ENCODE measurements at places on chromosomes 4 and X. TPM values are rescaled to one million over a fixed set of nuclear protein-coding genes. Genes with fewer than 3 reads are reported as not detected.

DNA sequence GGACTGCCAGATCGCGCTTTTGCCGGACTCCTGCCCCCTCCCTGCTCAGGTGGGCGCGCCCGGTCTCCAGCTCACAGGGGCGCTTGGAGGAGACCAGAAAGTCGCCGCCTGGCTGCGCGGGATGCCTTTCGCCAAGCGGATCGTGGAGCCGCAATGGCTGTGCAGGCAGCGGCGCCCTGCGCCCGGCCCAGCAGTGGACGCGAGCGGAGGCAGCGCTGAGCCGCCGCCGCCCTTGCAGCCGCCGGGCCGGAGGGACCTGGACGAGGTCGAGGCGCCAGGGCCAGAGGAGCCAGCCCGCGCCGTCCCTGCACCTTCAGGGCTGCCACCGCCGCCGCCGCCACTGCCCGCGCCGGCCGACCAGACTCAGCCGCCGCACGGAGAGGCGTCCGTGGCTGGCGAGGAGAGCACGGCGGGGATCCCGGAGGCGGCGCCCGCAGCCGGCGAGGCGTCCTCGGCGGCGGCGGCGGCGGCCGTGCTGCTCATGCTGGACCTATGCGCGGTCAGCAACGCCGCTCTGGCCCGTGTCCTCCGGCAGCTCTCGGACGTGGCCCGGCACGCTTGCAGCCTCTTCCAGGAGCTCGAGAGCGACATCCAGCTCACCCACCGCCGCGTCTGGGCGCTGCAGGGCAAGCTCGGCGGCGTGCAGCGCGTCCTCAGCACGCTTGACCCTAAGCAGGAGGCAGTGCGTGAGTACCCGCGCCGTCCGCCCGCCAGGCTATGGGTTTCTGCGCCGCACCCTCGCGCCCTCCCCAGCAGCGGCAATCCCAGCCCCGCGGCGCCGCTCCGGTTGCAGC lies 834 bp downstream of the NHS start:
- DNase-seq = no peak

DNA sequence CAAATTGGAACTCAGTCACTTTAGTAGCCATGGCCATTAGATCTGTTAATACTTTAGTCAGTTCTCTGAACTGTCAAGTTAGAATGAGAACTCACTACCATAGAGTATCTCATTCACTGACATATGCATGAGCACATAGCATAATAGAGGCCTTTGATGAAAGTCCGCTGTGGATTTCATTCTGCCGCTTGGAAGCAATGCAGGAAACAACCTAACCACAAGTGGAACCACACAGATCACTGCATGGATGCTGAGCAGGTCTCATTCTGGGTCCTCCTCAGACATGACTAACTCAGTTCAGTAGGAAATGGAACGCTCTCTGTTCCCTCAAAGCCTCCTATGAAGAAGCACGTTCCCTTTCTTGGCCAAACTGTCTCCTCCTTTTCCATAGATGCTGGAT lies 1624.8 kb upstream of the TENM3 start:
- no peak for DNase-seq

DNA sequence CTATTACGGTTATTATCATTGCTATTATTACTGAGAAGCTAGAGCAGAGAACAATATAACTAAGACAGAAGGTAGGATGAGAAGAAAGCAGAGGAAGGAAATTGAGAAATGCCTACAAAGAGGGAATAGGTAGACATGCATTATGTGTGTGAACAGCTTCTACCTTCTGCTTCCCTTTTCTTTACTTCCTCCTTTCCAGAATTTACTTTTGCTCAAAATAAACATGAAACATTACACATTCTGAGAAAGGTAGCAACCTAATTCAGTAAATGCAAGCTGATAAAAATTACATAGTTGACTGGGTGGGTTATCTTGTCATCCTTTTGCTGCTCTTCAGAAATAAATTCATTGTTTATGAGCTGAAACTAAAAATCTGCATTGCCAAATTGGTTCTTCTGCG lies 54.6 kb downstream of the AMOT start:
- no peak for DNase-seq

Gene FAM193A
- 34.8 TPM for total RNA-seq

Gene WNK3
- 0.21 TPM for total RNA-seq
